Heart left ventricle (tissue), 16 donors: ENCODE measurements at places on chromosomes 5 and 9. TPM values are rescaled to one million over a fixed set of nuclear protein-coding genes. Genes with fewer than 3 reads are reported as not detected.

DNA sequence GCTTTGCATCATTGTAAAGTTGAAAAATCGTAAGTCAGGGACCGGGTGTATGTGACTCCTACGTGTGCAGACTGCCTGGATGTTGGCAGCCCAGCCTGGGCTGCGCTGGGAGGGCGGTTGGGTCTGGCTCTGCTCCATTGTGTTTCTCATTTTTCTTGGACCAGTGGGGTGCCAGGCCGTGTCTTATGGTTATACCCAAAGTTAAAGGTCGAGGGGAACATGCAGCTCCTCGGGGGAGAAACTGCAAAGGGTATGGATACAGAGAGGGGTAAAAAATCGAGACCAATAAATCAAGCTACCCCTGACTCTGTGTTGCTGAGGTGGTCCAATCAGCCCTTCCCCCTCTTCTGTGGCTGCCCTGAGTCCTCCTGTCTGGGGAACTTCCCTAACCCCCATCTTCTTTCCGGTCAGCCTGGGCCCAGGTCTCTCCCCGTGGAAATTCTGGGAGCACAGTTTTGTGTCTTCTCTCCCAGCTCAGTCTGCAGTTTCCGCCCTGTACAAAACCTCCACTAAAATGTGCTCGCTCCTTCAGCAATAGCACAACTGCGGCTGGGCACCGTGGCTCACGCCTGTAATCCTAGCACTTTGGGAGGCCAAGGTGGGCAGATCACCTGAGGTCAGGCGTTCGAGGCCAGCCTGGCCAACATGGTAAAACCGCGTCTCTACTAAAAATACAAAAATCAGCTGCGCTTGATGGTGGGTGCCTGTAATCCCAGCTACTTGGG is 34.1 kb upstream of the UNC5A start:
- DNase-seq = no peak

- DNase-seq = no peak
These were observed 13.3 kb downstream of the PHF2 start for GRCh38 chr9:93589688-93590087.

- DNase-seq = no peak
These were observed 4.0 kb upstream of the BARHL1 start for GRCh38 chr9:132578367-132578932.

Gene LCN12
- total RNA-seq = 4.2 TPM
